Ecto neural progenitor cell (in vitro differentiated cells): ENCODE measurements at places on chromosomes 7 and 10.
A peak's percentile ranks its signal among the peaks of the same experiment; 100 is the strongest.

DNA sequence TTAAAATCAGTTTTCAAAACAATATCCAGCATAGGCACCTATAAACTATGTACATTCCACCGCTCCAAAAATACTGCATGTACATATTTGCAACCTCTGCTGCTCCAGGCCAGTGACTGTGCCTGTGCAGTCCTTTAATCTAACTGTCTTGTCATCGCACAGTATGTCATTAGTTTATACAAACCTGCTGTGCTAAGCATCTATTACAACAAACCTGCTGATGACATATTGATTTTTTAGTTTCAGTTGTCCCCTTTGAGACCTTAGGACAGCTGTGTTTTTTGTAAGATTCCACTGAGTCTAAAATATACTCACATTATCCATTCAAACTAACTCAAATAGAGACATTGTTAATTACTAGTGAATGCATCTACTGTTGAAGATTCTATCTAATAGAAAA, 33.1 kb downstream of the SEMA3C start:
- DNase-seq: no peak

DNA sequence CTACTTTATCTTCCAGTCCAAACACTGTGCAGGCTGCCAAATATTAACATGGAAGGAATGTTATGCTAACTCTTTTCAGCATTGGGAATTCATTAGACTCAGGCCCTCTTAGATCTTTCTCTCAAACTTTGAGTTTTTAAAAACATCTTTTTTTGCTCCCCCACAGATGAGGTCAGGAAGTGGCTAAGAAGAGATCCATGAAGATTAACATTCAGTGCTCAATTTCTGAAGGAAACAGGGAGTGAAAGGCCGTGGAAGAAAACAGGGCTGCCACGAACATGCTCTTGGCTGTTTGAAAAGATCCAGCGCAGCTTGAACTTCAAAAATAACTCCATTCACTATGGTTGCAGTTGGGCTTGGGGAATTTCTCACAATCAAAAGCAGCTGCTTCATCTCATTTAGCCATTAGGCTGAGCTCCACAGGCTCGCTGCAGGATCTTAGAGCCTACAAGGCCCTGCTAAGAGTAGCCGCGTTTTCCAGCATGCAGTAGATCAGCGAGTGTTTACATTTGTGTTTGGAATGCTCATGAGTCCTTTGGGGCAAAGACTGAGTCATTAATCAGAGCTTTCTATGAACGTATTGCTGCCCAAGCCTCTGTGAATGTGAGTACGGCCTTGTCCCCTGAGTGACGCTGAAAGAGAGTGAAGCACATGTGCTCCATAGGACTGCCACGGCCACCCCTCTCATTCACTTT, 41.2 kb upstream of the TNS3 start:
- no peak for DNase-seq

GRCh38 chr7:79471283-79471682, 17.8 kb upstream of the MAGI2 start:
- no peak for DNase-seq

DNA sequence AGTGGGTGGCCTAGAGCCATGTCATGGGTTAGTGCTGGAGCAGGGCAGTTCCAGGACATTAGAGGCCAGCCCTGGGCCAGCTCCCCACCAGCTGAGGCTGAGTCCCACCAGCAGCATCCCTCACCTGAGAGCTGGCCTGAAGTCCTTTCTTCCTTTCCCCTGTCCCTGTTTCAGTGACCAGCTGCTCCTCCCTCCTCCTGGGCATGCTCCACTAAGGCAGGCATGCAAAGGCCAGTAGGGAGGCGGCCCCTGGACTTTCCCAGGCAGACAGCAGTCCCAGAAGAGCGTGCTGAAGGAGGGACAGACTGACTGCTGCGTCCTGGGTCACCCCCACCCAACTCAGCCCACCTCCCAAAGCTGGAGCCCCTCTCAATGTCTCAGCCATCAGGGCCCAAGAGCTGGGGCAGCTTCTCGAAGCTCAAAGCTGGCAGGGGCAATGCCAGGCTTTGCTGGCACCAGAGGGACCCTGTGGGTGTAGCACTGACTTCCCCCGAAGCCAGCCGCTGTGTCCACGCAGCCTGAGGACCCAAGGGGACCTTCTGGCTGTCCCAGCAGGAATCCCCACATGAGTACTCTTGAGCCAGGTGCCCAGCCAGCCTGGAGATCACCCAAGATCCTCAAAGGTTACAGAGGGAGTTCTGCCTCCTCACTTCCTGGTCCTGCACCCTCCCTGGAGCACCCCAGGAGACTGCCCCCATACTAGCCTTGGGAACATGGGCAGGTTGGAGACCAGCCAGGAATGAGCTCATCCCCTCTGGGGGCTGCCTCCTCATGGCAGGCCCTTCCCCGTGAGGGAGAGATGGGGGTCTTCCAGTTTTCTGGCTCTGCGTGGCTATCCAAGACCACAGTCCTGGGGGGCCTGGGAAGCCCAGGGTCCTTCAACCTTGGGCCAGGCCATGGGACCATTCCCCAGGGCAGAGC, 35.2 kb upstream of the RET start:
- DNase-seq: no peak

GRCh38 chr7:131106681-131107336, 220.9 kb upstream of the MKLN1 start:
- DNase-seq: peak; percentile 64

DNA sequence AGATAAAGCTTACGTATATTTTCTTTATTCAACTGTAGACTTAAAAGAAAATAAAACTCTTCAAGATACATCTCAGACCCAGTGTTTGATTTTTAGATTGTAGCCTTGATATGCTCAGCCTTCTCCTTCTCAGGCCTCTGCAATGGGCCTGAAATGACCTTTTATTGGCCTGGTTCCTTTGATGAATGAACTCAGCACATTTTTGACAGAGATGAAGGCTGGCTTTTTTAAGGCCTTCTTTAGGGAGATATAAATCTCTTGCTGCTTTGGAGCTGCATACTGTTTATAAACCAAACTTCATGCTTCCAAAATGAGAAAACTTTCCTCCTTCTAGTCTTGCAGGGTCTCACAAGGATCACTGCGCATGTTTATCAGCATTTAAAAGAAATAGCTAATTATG, 1049.8 kb downstream of the LRMDA start:
- DNase-seq: no peak
